Stimulated activated CD4-positive, alpha-beta T cell treated with anti-CD3 and anti-CD28 coated beads, Interleukin-1b, Interleukin-23, amount 100 ng/mL, for 4 hours (primary cell): ENCODE measurements at places on chromosomes 7 and 10.

DNA sequence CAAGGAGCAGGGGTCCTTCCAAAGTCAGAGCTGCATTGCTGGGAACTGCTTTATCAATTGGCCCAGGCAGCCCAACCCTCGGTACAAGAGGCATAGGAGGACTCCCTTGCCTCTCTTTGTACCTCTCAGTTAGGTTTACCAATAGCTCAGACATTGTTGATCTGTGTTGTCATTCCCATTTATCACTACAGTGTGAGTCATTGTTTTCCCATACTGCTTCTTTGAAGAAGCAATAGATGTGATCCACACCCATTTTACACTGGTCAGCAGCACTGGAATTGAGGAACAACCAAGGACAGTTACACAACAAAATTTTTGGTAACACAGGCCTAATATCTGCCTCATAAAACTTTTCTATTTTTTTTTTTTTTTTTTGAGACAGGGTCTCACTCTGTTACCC, 307.2 kb downstream of the SNX13 start:
- DNase-seq, result no peak

DNA sequence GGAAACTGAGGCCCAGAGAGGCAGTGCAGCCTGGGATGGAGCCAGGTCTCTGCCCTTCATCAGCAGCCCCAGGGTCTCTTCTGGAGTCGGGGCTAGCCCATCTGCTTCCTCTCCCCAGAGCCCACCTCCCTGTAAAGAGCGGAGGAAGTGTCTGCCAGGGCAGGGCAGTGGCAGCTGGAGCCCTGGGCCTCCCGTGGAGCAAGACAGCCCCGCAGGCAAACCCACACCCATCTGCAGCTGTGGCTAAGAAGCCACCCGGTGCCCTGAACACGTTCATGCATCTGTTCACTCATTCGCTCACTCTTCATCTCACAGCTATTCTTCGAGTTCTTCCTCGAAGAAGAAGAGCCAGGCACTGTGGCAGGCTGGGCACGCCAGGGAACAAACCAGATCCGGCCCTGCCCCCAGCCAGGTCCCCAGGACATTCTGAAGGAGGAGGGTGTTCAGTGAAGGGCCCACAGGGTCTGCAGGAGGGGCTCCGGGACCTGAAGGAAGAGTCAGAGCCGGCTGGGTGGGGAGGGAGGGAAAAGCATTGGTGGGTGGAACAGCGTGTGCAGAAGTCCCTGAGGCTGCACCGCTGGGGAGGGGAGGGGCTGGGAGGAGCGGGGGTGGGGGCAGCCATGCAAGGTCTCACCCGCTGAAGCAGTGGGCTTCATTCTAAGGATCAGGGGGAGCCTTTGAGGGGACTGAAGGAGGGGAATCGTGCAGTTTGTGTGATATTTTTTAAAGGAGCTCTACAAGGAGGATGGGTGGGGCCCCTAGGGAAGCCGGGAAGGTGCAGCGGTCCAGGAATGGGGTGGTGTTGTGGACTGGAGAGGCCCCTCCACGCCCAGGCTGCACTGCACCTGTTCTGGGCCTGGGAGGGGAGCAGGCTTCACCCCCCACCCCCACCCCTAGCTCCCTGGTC, 99.1 kb downstream of the UNCX start:
- no peak for DNase-seq

GRCh38 chr7:78081888-78082287, 283.3 kb downstream of the PHTF2 start:
- no peak for DNase-seq

- DNase-seq, result no peak
Measured at GRCh38 chr10:60943316-60944057, 498 bp downstream of the RHOBTB1 start.

DNA sequence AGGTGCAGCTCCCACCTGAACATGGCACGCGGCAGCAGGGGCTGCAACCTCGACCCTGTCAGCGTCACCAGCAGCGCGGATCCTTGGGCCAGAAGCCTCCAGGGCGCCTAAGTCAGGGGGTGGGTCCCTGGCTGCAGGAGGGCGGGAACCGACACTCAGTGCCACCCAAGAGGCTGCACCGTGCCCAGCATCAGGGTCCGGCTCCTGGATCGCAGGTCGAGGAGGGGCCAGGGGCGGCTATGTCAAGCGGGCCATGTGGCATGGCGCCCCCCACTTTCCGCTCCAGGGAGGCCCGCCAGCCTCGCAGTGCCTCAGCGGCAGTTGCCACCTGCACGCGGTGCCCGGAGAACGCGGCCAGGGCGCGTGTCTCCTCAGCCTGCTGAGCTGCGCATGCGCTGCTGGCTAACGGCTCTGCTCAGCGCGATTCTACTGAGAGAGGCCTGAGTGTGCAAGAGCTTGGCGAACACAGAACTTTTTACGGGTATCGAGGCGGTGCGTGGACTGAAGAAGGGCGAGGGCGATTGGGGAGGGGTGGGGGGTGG, at the start of gene ANKRD30A:
ANKRD30A (plus strand) TSS at position 408 of the 542 bp plus-strand sequence. CDS start 190 bp downstream, outside the sequence.
- no peak for DNase-seq

DNA sequence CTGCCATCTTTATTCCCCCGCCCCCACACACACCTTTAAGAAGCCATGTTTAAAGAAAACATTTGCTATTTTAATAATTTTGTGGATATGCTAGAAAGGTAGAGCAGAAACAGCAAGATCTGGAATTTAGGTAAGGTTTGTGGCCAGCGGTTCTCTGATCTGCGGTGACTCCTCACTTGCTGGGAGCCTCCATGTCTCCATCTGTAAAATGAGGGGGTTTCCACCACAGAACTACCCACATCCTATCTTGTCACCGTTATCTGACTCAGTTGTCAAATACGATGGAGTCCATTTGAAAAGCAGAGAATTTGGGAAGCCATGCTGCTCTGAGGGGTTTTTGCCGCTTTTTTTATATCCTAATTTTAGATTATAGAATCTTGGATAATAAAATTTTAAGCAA, 23.3 kb downstream of the MACC1 start:
- no peak for DNase-seq

DNA sequence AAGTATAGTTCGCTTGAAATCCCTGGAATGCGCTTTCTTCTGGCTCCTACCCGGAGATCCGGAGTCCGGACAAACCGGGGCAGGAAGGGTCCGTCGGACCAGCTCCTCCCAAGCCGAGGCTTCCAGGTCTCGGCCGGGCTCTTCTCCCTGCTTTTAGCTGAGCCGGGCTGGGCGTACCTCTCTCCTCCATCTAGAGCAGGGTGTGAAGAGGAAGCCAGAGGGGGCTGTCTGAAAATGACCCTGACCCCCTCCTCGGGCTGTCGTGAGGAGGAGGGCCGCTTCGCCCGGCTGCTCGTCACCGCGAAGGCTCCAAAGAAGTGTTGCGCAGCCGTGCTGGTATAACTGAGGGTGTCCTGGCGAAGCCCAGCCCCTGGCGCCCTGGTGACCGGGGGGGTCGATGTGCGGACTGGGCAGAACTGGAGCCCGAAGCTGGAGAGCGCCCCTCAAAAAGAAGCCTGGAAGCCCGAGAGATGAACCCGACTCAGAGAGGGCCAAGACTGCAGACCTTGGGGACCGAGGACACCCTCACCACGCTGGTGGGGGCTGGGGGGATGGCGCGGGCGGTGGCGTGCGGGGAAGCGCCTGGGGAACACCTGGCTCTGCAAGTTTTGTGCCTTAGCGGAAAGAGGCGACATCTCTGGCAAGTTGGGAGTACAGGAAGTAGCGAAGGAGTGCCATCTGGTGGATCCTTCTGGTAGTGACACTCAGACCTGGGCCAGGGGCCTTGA, 5.7 kb downstream of the KAZALD1 start:
- peak; percentile 73 for DNase-seq

GRCh38 chr7:35536396-35536826, 158.5 kb downstream of the HERPUD2 start:
- DNase-seq, result no peak

DNA sequence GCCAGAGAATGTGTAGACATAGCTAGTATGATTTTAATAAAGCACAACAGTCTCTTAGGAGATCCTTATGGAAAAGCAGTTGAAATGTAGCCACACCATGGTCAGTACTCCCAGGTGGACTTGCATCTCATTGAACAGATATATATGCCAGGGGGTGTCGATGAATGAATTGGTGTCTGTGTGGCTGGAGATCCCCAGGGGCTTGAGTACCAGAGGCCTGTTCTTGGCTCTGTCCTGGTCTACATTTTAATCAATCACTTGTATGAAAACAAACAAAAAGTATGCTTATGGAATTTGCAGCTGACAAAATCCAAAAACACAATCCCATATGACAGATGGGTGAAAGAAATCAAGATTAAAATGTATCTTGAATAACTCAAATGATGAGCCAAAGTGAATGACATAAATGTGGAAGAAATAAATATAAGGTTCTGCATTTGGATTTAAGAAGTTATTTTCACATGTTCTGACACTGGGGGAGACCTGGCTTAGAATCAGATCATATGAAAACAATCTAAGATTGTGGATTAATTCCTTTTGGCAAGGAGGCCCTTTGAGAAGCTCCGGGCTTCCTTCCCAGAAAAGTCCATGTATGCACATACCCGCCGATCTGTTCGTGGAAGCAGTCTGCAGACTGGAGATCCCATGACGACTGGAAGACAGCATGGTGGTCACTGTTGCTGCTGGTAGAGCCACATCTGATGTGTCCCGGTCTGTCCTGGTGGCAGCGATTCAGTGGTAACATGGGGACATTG, 15.6 kb downstream of the CLEC2L start:
- DNase-seq, result no peak

DNA sequence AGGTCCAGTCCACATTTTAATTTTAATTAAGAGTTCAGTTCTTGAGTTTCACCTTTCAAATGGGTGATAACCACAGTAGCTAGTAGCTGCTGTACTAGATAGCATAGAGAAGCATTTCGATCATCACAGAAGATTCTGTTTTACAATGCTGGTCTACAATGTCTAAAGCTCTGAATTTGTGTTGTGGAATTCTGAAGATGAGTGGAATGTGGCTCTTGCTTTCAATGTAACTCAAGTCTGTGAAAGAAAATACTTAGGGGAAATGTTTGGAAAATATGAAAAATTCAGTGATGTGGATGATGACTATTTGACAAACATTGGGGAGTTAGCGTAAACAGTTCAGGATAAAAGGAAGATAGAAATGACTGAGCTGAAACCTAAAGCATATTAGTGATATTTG, 139.4 kb downstream of the GNAT3 start:
- no peak for DNase-seq
